ENCODE measurements at places on chromosomes 1 and 21. TPM values are rescaled to one million over a fixed set of nuclear protein-coding genes. Genes with fewer than 3 reads are reported as not detected.

DNA sequence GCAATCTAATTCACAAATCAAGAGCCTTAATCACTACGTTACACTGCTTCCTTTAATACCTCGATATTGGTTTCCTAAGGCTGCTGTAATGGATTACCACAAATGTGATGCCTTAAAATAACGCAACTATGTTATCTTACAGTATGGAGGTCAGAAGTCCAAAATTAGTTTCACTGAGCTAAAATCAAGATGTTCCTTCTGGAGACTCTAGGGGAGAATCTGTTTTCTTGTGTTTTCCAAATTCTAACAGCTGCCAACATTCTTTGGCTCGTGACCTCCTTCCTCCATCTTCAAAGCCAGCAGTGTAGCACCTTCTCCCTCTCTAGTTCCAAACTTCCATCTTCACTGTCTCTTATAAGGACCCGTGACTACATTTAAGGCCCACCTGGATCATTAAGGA is 335.0 kb upstream of the NFIA start:
- DNase-seq = no peak

- DNase-seq = no peak
Observed at GRCh38 chr1:245952383-245953026, 554.6 kb downstream of the SMYD3 start.

SELE gene
- polyA plus RNA-seq = not detected

DNA sequence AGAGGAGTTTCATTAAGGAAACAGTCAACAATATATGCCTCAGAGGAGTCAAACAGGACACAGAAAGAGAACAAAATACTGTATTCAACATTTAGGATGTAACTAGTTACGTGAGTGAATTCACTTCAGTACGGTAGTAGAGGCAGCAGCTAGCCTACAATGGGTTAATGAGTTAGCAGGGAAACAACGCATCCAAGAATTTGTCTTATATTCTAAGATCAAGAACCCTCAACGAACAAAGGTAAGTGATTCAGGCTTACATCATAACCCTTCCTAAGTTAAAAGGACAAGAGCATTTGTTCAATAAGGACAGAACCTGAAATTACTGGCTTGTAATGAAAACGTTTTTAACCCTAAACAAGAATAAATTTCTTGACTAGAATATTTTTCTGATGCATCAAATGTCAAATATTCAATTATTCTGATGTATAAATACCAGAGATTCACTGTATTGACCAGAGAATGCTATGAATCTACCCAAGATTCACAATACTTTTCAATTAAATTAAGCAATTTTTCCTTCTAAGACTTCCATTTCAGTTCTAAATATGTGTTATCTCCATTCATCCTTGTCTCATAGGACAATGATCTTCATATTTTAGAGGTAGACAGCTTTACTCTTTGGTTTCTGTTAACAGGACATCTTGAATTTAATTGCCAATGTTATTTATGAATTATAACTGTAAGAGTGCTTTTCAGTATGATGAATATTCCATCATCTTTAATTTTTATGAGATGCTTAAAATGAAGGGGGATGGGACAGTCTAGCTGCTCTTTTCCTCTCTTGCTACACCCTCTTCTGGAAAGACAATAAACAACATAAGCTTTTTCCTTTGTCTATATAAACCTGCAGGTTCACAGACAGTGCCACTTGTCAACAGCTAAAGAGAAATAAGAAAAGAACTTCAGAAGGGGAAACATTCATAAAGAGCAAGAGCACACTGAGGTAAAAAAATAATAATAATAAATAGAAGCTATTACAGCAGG is 209.5 kb downstream of the SMYD3 start:
- no peak for DNase-seq

DNA sequence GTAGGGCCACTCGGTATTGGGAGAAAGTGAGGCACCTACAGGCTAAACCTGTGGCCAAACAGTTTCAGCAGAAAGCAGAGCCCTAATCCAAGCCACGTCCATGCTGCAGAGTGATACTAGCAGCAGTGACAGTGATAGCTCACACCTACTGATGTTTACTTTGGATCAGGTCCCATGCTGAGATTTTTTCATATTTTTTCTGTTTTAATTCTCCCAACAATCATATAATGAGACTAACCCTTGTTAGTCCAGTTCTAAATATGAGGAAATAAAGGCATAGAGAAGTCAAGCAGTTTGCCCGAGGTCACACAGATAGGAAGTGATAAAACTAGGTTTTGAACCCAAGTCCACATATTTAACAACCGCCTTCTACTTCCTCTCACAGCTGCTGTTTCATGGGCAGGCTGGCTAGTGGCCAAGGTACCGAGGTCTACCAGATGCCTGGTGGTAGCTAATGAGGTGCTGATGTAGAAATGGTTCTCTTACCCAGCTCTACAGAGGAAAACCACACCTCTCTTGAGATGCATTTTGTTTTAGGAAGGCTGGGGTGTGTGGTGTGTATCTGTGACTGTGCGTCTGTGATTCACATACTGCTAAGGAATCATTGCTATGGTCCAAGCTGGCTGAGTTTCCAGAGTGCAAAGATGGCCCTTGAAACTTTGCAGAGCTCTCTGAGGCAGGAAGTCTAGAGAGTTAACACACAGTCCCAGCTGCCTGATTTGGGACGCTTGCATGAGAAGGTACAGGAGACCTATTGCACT is 80.3 kb upstream of the ARTN start:
- DNase-seq = peak; percentile 12

DNA sequence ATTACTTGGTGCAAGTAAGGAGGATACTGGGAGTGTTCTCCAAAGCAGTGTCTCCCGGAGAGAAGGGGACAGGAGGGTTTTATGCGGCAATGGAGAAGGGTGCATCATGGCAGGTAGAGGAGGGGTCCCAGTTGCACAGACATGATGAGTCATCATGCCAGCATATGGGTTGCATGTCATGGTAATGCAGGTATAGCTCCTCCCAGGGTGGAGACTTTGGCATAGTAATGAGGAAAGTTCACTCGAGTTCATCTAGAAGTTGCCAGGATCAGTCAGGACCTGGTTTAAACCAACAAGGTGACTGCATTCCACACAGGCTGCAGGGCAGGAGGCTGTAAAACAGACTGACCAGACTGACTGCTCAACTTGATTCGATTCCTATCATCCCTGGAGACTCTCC is 355.7 kb upstream of the DUSP10 start:
- DNase-seq = no peak

DNA sequence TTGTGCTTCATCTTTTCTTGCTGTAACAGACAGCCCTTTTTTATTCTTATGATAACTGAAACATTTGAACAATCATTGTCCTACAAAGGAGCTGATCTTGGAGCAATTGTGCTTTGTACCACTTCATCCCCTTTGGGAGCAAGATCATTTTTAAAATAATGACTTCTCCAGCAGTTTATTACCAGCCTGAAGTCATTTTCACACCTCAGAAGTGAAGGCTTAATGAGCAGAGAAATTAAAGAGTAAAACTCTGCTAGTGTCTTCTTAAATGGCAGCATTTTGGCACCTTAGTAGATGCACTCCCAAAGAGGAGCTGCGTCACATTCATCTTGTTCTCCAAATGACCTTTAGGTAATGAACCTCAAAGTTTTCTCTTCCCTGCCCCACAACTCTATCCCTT is 439.6 kb upstream of the CAMK1G start:
- DNase-seq = no peak

DNA sequence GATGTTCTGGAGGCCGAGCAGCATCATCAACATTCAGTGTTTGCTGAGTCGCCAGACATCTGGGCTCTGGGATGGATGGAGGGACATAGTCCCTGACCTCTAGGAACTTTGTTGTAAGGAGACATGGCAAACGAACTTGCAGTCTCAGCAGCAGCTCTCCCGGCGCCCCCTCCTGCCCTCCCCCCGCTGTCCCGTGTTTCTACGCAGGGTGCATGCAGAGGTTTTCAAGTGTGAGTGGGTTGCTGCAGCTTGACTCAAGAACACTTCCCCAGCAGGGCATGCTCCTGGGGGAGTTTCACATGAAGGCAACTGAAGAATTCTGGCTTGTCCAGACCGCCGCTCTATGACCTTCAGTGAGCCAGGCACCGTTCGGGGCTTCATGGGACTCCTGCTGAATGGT is 121.9 kb downstream of the CAMTA1 start:
- no peak for DNase-seq

DNA sequence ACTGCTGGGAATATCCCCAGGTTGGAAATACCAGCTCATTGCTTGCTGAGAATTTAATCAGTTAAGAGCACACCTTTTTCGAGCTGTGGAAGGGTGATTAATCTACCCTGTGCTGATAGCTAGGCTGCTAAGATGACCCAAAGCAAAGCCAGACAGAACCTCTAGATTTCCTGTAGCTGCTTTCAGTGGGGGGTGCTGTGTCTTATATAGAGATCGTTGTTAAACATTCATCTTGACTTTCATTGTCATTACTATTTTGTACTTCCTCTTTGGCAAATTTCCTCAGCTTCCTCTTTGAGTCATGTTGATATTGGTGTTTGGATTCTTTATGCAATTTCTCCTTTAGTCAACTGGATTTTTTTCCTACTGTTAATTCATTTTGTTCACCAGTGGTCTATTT is 155.3 kb downstream of the DISC1 start:
- no peak for DNase-seq

- no peak for DNase-seq
Observed at GRCh38 chr1:93177991-93178390, 2.2 kb downstream of the TMED5 start.

FUCA1 gene
- polyA plus RNA-seq = 17.3 TPM

POTED gene
- polyA plus RNA-seq = not detected

DNA sequence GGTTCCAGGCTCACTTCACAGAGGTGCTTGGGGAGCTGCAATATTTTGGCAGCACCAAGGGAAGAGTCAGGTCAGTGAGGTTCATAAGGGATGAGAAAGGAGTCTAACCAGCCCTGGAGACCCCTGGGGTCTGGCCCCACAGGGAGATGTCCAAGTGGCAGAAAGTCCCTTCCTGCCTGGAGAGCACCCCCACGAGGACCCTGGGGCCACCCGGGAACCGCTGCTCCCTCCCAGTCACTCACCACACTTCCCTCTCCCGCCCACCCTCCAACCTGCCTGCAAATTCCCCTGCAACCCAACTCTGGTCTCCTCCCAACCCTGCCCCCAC is 6.5 kb upstream of the ITGB2 start:
- no peak for DNase-seq

ZMPSTE24 gene
- 44.1 TPM for polyA plus RNA-seq

- DNase-seq = no peak
Observed at GRCh38 chr1:76256289-76257223, 182.0 kb downstream of the ST6GALNAC3 start.

F13B gene
- polyA plus RNA-seq = not detected

DNA sequence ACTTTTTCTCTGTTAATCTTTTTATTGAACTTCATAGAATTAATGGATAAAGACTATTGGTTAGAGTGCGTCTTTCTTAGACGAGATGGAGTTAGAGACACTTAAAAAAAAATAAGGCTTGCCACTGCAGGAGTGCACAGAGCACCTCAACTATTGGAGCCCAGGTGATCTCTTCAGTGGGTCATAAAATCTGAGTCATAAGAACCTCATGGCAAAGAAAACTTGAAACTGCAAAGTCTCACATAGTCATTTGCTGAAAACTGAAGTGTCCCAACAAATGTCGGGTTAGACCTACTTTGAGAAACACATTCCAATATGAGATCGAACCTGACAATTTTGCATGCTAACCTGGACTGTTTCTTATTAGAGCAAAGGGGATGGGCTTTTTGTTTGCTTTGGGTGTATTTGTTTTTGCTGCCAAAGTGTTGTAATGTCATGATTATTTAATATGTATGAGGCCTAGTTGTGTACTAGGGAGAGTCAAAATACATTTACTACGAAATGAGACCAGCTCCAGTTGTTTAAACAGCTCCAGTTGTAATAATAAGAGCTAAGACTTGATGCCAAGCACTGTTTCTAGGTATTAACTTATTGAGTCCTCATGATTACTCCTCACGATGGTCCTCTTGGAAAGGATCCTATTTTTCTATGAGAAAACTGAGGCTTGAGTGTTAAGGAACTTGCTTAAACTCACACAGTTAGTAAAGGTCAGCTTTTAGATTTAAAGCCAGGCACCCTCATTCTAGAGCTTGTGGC is 65.1 kb downstream of the DDR2 start:
- DNase-seq = no peak

GRCh38 chr1:47887475-47888293 is 109.5 kb downstream of the TRABD2B start:
- DNase-seq = no peak

DNA sequence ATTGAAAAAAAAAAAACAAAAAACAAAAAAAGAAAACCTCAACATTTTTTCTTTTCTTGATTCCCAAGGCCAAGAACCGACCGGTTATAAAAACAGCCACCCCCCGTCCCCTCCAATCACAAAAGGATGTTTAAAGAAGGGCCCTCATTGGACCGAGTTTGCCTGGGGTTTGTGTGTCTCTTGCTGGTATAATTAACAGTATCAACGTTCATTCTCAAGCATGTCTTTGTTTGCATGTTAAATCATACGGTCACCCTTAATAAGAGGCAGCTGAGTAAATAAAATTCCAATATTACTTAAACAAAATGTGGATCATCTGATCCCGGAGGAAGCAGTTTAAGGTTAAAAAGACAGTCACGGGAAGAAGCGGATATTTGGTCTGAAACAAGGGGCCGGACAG is 201.1 kb downstream of the PRDM2 start:
- DNase-seq = no peak

DNA sequence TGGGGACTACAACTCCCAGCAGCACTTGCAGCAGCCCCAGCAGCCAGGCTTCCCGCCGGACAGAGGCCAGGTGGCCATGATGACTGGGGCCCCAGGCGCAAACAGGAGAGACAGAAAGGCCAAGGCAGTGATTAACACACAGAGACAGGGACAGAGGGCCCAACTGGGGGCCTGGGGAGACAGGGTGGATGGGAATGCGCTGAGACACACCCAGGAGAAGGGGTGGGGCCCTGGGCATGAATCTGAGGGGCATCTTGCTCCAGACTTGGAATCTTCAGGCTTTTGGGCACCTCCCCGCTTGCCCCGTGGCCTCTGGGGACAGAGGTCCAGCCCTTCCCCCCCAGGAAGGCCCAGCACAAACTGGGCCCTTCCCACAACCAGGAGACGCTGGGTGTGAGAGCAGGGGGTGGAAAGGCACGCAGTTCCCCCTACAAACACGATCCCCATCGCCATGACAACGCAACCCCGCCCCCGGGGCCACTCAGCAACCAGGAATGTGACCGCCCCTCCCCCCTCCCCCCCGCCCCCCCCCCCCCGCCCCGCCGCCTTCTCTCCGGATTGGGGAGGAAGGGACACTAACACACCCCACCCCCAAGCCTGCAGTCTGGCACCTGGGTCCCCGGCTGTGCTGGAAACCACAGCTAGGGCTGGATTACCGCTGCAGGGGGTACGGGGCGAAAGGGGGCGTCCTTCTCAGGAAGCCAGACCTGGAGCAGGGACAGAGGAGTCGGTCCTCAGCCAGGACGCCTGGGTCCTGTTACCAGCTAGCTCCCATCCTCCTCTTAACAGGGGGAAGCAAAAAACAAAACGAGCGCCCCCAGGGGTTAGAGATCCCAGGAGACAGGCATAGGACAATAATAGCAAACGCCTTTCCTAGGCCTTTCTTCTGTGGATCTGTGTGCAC is 4.5 kb downstream of the HDGF start:
- peak; percentile 47 for DNase-seq
